ENCODE measurements at places on chromosomes 3 and 15. TPM values are rescaled to one million over a fixed set of nuclear protein-coding genes. Genes with fewer than 3 reads are reported as not detected.

The MASP1 gene
- total RNA-seq = 1.7 TPM

The TPRG1 gene
- 0.47 TPM for total RNA-seq

The SLC9A9 gene
- total RNA-seq = 3.4 TPM

The ZNF860 gene
- 0.26 TPM for total RNA-seq

The NECTIN3 gene
- total RNA-seq = 26.2 TPM

The CNTN4 gene
- not detected for total RNA-seq
